M059J (cell line): ENCODE measurements at places on chromosomes 11 and 22. TPM values are rescaled to one million over a fixed set of nuclear protein-coding genes. Genes with fewer than 3 reads are reported as not detected.

DNA sequence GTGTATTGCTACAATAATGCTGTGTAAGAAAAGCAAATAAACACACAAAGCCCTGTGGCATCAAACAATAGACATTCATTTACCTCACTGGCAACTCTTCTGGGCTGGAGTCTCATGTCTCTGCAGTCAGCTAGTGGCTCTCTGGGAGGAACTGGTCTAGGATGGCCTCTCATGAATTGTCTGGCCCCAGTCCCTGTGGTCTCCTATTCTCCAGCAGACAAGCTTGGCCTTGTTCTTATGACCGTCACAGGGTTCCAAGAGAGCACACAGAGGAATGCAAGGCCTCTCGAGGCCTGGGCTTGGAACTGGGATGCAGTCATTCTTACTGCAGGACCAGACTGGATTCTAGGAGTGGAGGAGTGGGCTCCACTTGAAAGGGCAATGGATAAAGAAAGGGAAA, 141.2 kb upstream of the NTM start:
- no peak for DNase-seq

SESN3 gene
- 0.44 and 0.52 TPM in 2 replicates for total RNA-seq

- DNase-seq = no peak
These were observed 1249.3 kb downstream of the BRD1 start for GRCh38 chr22:48578138-48579042.

VWCE gene
- not detected in 2 replicates for total RNA-seq

GRCh38 chr11:77187776-77188632, 60.0 kb downstream of the MYO7A start:
- DNase-seq = peak; percentile 74

LINC01488 gene
- total RNA-seq = not detected in 2 replicates

GRCh38 chr11:57599381-57599780, 1.9 kb downstream of the SERPING1 start:
- DNase-seq = no peak

DNA sequence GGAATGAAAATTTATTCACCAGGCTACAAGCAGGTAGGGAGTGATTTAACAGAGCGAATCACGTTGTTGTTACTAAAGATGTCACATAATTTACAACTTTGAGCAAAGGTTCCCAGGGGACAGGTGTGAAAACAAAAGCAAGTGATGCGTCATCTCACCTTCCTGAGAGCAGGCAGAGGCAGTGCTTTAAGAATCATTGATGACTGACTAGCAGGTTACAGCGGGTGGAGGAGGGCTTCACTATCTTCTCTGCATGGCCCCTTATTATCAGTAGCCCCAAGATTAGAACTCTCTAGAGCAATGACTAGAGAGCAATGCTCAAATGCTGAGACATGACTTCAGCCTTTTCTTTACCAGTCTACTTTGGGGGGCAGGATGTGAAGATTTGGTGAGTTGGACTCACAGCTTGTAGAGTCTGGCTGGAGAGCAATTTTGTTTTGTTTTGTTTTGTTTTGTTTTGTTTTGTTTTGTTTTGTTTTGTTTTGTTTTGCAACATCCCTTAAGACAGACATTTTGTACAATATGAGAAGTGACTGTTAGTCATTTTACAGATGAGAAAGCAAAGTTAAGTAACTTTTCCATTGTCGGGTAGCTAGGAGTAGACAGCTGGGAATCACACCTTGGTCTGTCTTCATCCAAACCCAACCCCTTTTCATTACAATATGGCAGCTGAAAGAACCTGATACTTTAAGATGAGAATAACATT, 84.8 kb downstream of the SLC1A2 start:
- DNase-seq = no peak

GRCh38 chr22:24502034-24502433, 6.9 kb downstream of the UPB1 start:
- no peak for DNase-seq

- DNase-seq = no peak
These were observed 106.0 kb downstream of the NAV2 start for GRCh38 chr11:19818619-19819018.

DNA sequence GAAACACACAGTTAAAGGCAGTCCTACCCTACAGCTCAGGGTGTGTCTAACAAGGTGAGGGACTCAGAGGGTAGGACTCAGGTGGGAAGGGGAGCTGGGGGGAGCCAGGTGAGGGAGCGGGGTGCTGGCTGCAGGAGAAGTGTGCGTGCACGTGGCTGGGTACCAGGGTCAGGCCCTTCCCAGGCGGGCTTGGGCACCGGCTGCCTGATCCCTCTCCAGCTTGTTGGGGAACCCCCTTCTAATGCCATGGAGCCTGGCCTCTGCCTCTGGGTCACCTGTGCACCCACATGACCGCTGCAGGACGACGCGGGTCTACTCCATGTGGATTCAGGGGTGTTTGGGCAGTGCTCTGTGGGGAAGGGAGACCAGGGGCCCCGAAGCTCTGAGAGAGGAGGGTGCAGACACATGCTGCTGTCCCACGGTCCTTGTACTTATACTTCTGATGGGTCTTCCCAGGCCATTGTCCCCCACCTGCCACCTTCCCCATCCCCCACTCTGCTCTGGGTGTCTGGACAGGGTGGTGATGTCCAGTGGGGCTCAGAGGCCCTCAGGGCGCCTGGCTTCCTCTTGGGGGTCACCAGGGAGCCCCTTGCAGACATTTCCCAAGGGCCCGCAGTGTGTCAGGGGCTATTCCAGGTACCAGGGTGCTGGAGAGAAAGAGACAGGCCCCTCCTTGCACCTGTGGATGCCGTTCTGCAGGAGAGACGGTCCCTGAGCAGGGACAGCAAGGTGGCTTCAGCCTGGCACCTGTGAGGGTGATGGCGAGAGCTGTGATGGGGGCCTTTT, 10.4 kb upstream of the MRGPRD start:
- DNase-seq = no peak

- DNase-seq = no peak
These were observed 371.1 kb upstream of the ARHGAP42 start for GRCh38 chr11:100315946-100316345.

SPTBN2 gene
- total RNA-seq = 2.1 and 11.4 TPM in 2 replicates

DNA sequence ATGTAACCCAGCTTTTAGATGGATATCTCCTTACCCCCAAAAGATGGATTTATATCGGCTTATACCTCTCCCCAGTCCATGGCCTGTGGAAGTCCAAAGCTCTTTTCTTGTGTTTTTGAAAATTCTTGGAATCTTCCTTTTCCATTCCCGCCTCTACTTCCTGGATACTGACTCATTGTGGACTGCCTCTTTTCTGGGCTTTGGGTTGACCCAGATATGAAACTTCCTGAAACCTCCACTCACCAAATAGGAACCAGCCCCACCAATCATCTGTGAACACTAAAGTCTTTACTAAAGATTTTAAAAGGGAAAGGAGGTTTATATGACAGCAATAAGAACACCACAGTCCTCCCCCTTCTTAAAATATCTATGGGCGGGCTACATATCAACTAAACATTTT, 163.4 kb upstream of the SYN3 start:
- no peak for DNase-seq

GRCh38 chr11:134407321-134407828, 4.7 kb downstream of the B3GAT1 start:
- DNase-seq = no peak

TRPM5 gene
- not detected in 2 replicates for total RNA-seq

- DNase-seq = no peak
These were observed 30.2 kb upstream of the SWAP70 start for GRCh38 chr11:9633679-9634078.

GRCh38 chr22:24216541-24217209, 28.2 kb downstream of the GGT5 start:
- DNase-seq = no peak

- peak; percentile 60 for DNase-seq
These were observed 128.8 kb downstream of the ST3GAL4 start for GRCh38 chr11:126484266-126484665.

P2RY2 gene
- 0.30 and 0.84 TPM in 2 replicates for total RNA-seq

DNA sequence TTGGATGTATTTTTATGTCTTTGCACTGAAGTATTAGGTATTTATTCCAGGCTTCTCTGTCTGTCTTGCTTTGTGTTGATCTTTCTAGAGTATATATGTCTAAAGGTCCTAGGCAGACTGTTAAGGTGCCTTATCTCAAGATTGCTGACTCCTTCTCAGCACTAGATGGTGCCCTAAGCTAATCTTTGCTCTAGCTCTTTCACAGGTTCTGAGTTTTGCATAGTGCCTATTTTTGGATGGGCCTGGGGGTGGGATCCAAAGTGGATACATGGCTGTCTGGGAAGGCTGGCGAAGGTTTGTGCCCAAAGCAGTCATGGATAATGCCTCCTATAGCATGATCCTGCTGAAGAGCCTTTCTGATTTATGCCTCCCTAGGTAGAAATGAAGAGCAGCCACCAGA, 154.9 kb downstream of the TRPC6 start:
- peak; percentile 37 for DNase-seq

DNA sequence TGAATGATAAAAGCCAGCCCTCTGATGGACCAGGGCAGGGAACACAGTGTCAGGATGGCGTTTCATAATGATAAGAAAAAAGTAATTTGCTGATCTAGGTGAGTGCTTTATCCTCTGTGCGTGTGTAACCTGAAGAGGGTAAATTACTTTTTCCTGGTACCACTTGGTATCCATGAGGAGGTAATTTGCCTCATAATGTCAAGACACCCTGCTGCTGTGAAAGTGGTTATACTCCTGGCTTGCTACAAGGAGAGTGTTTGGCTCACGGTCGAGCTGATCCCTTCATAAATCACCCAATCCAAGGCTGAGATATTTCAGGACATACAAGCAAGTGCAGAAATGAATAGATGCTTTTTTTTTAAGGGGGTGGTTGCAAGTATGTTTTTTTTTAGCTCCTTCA, 207.2 kb upstream of the PGR start:
- no peak for DNase-seq

DNA sequence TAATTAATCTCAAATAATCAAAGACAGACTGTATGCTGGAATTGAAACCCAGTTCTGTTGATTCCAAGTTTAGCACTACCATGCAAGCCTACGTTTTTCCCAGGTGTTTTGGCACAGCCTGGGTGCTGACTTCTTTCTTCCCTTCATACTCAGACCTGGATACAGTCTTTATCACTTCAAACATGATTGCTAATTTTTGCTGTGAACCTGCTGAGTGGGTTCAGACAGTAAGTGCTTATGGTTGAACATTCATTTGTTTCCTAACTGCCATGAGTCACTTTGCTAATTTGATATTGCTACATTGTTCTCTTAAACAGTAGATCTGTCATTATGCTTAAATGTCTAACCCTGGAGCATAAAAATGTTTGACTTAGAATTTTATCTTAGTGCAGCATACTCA, 12.2 kb downstream of the PAAF1 start:
- DNase-seq = peak; percentile 14

- DNase-seq = peak; percentile 47
These were observed 5.7 kb downstream of the CDCA5 start for GRCh38 chr11:65078151-65078550.

MMP27 gene
- total RNA-seq = not detected in 2 replicates

MAPK8IP2 gene
- 0.10 and 0.74 TPM in 2 replicates for total RNA-seq

CDC42EP1 gene
- 44.3 and 51.7 TPM in 2 replicates for total RNA-seq

- no peak for DNase-seq
These were observed 4.0 kb downstream of the TAF10 start for GRCh38 chr11:6608011-6608410.

B4GALNT4 gene
- 2.8 and 9.4 TPM in 2 replicates for total RNA-seq

DBX1 gene
- total RNA-seq = not detected in 2 replicates

MRGPRX4 gene
- total RNA-seq = not detected in 2 replicates

KMT2A gene
- 26.5 and 40.4 TPM in 2 replicates for total RNA-seq

DNA sequence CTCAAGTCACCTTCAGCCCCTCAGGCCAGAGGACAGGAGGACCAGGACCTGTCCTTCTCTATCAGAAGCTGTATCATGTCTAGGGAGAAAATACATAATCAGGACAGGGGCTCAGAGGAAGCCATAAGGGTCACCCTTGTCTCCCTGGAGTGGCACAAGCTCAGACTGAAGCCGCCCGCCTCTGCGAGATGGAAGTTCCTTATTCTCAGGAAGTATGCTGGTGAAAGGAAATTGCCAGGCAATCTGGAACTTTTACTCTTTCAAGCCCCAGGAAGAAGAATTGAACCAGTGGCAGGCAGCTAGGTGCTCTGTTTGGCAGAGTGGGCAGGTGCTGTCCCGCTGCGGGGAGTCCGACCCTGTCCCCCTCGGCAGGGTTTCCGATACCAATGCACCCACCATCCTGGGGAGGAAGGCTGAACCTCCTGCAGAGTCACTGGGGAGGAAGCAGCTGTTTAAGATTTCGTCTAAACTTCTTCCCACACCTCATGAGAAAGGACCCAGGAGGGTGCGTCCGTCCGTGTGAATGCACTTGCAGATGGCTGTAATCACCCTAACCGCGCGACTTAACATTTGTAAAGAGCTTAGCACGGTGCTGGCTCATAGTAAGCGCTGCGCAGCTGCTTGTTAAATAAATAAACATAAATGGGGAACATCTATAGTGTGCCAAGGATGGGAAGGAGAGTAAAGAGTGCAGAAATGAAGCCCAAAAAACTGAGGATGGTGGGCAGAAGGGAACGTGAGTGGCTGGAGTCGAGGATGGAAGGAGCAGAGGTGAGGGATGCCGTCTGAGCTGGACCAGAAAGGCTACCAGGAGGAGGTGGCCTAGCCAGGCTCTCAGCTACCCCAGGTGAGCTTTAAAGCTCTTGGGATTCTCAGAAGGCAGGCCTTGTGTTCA, 5.0 kb upstream of the ANO1 start:
- peak; percentile 26 for DNase-seq

AAMDC gene
- total RNA-seq = 18.3 and 28.8 TPM in 2 replicates

DNA sequence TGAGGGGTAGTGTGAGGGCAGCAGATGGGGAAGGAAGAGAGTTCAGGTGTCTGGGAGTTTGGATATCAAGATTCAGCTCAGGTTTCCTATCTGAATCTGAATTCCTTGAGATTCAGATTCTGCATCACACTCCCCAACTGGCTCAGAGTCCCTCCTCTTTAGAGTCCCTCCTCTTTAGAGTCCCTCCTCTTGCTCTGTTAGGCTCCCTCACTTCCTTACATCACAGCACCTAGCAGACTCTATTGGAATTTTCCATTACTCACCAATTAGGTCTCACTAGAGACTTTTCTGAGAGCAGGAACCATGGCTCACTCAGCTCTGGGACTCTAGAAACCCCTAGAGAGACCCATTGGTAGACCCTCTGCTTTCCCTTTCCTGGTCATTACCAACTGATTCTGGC, 303.4 kb upstream of the SYN3 start:
- DNase-seq = peak; percentile 4

ENTHD1 gene
- not detected in 2 replicates for total RNA-seq

PDGFB gene
- total RNA-seq = 4.5 and 7.2 TPM in 2 replicates

GRCh38 chr11:89347071-89347470, 144.1 kb downstream of the NOX4 start:
- peak; percentile 1 for DNase-seq

DNA sequence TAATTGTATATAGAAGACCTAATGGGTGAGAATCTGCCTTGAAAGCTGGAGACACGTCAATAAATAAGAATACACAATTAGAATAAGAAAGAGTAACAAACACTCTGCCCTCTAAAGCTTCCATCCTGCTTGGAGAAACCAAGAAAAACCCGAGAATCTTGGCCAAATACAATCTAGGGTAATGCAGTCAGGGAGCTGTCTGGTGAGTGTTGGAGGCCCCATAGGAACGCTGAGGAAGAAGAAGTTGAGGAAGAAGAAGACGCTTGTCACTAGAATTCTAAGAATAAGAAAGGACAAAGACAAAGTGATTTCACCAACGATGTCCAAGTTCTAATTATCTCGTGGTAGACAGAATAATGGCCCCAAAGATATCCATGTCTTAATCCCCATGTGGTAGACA, 4485.9 kb upstream of the OR11H1 start:
- no peak for DNase-seq

CREB3L1 gene
- total RNA-seq = 40.1 and 70.3 TPM in 2 replicates

- DNase-seq = no peak
These were observed 70.7 kb upstream of the CCDC179 start for GRCh38 chr11:22930816-22931594.

GRCh38 chr11:124746621-124747243, 5.3 kb downstream of the VSIG2 start:
- peak; percentile 87 for DNase-seq

GRCh38 chr22:26648528-26649388, 8.6 kb upstream of the MIAT start:
- no peak for DNase-seq

INPP5J gene
- total RNA-seq = 0.49 TPM in 1 of 2 replicates, not detected in the other
